ENCODE measurements at places on chromosomes 6 and 20.

- DNase-seq: no peak
Measured at GRCh38 chr20:17533396-17533795, 2.2 kb upstream of the BFSP1 start.

DNA sequence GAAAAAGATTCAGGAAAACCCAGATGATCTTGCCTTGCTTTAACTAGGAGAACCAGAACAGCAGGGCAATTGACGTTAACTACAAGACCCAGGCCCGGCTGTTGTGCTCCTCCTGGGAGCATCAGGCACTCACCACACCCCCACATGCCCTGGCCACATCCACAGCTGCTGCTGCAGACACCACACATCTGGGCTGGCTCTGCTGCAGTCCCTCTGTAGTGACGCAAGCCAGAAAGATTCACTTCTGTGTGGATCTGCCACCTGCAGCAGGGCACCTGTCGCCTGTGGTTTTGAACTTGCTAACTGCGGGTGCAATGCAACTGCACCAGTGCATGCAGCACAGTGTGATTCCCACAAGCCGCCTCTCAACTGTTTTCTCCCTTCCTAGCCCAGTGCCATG, 228.8 kb downstream of the SYNDIG1 start:
- no peak for DNase-seq

- DNase-seq: no peak
Measured at GRCh38 chr6:159037756-159038290, 7.0 kb downstream of the TAGAP start.

DNA sequence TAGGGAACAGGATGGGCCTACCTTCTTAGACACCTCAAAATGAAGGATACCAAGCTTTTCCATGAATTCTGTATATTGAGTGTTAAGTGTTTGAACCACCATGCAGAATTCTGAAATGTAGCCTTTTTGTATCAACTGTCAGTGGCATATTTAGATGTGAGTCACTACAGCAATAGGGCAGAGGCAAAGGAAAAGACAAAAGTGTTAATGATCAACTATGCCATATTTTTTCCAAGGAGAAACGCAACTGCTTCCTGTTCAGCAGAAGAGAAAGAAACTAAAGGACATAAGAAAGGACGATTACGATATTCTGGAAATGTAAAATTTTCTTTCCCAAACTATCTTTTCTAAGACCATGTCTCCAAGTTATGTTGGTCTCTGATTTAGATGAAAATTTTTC, 104.6 kb upstream of the RSPO3 start:
- no peak for DNase-seq

- DNase-seq: no peak
Measured at GRCh38 chr20:56689852-56690485, 60.9 kb downstream of the TFAP2C start.

- no peak for DNase-seq
Measured at GRCh38 chr6:17962436-17963031, 24.9 kb downstream of the KIF13A start.

GRCh38 chr6:43045371-43045930, 8.2 kb downstream of the CUL7 start:
- no peak for DNase-seq

- DNase-seq: no peak
Measured at GRCh38 chr6:141464896-141465295, 667.8 kb upstream of the GJE1 start.

DNA sequence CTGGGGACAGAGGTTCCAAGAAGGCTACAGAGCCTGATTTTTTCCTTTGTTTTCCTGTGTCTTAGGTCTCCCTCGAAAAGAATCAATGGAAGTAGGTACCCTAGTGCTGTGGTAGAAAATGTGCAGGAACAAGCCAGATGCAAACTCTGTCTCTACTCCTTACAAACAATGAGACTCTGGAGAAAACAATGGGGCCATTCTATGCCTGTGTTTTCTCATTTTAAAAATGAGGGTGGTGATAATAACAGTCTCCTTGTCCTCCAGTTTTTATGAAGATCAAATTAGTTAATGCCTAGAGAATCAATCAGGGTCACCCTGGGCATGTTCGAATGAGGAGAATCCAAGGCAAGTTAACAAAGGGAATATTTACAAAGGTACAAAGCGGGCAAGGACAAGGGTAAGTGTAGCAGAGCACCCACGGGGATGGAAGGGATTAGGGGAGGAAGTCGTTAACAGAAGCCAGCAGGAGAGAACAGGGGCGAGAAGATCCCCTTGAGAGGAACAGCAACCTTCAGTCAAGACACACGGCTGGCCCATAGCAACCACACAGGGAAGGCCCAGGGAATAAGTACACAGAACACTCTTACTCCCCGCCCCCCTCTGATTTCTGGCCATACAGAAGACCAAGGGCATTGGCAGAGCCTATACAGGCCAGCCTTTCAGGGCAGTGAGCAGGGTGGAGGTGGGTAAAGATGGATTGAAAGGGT, 342.8 kb downstream of the PTPRT start:
- no peak for DNase-seq

All from activated naive CD4-positive, alpha-beta T cell (primary cell).